ENCODE measurements at places on chromosomes 11 and 22. TPM values are rescaled to one million over a fixed set of nuclear protein-coding genes. Genes with fewer than 3 reads are reported as not detected.

DNA sequence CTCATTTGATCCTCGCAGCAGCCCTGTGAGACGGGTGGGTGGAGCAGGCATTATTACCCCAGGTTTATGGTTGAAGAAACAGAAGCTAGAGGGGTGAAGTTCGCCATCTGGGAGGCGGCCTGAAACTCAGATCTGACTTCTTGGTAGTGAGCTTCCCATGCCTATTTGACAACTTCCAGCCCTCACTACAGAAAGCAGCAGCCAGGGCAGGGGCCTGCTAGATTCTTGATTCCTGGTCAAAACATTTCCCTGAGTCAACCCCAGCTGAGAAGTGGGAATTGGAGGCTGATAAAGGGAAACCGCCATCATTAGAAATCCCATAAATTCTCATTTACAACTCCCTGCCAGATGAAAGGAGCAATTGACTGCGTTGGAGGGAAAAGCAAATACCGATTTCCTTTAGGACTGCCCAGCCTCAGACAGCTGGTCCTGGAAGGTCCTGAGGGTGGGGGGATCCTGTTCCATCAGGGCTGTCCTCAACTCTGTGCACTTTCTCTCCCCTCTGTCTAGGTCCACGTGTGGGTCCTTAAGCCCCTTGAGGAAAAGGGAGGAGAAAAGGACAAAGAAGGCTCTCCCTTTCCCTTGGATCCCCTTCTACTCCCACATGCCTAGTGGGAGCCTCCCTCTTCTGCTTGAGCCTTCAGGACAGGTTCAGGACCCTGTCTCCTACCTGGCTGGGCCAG lies 10.2 kb upstream of the NECTIN1 start:
- H3K27me3 ChIP-seq: no peaks in the 10 kb centered on the region
- H3K4me1 ChIP-seq: no peaks in the 10 kb centered on the region
- H3K36me3 ChIP-seq: no peaks in the 10 kb centered on the region
- H3K4me3 ChIP-seq: no peak overlapping the region

GRCh38 chr11:41714101-41714500 lies 254.6 kb upstream of the LRRC4C start:
- H3K27ac ChIP-seq: no peak overlapping the region
- no peaks in the 10 kb centered on the region for H3K36me3 ChIP-seq
- H3K4me1 ChIP-seq: no peaks in the 10 kb centered on the region
- no peak for DNase-seq

DNA sequence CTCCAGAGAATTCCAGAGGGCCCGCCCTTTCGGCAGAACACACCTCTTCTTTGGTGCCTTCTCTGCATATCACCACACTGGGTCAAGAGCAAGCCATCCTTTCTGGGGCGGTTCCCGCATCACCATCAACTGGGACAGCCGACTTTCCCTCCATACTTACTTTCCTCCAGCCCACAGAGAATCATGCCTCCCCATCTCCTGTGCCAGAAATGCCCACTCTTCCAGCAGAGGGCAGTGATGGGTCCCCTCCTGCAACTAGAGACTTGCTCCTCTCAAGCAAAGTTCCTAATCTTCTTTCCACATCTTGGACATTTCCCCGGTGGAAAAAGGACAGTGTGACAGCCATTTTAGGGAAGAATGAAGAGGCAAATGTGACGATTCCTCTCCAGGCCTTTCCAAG lies 157.7 kb downstream of the C11orf91 start:
- peak; percentile 22 for DNase-seq
- H3K36me3 ChIP-seq: no peaks in the 10 kb centered on the region
- no peak overlapping the region for H3K27ac ChIP-seq
- H3K4me1 ChIP-seq: no peaks in the 10 kb centered on the region
- H3K4me3 ChIP-seq: no peak overlapping the region

The TNNT3 gene
- 8.2 TPM for total RNA-seq

The APOBEC3B gene
- total RNA-seq: 0.33 TPM

- H3K4me3 ChIP-seq: no peak overlapping the region
- H3K27me3 ChIP-seq: no peaks in the 10 kb centered on the region
- DNase-seq: peak; percentile 61
- H3K27ac ChIP-seq: peak overlapping the region; percentile 94
- H3K4me1 ChIP-seq: peaks cover 21% of the 10 kb centered on the region
- no peaks in the 10 kb centered on the region for H3K36me3 ChIP-seq
Measured at GRCh38 chr11:65389294-65389980, 3.0 kb downstream of the FRMD8 start.

DNA sequence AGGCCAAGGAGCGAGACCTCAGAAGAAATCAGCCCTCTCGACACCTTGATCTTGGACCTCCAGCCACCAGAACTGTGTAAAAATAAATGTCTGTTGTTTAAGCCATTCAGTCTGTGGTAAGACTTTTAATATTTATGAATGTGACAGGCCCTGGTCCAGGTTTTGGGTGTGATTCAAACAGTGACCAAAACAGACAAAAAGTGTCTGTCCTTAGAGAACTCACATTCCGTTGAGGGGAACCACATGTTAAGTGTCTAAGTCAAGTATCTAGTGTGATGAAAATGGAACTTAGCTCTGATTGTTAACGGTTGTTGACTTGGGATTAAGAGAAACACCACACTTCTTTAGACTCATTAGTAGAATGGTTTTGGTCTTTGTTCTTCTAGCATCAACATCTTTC lies 22.2 kb downstream of the ATXN10 start:
- no peak for DNase-seq
- H3K36me3 ChIP-seq: no peaks in the 10 kb centered on the region
- no peak overlapping the region for H3K27ac ChIP-seq
- H3K4me1 ChIP-seq: no peaks in the 10 kb centered on the region
- no peak overlapping the region for H3K4me3 ChIP-seq
- H3K27me3 ChIP-seq: no peaks in the 10 kb centered on the region

- no peaks in the 10 kb centered on the region for H3K27me3 ChIP-seq
- H3K36me3 ChIP-seq: no peaks in the 10 kb centered on the region
- no peaks in the 10 kb centered on the region for H3K4me1 ChIP-seq
- no peak overlapping the region for H3K4me3 ChIP-seq
- no peak for DNase-seq
Measured at GRCh38 chr22:48828688-48829087, 999.0 kb downstream of the BRD1 start.

DNA sequence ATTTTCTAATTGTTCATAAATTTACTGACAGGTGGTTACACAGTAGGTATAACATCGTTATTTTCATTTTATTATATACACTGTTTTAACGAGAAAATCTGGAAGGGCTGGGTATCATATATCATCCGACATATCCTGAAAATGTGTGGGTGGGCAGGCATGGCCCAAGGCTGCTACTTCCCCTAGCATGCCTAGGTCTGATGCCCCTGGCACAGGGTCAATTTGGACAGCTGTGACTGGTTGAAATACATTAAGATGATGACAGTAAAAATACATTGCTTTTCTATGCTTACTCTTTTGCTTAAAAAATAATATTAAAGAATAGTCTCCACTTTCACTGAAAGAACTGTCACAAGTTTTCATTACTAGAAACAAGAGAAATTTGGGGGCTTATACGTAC lies 908.8 kb downstream of the OPCML start:
- no peak for DNase-seq
- no peaks in the 10 kb centered on the region for H3K36me3 ChIP-seq
- no peaks in the 10 kb centered on the region for H3K4me1 ChIP-seq
- no peaks in the 10 kb centered on the region for H3K27me3 ChIP-seq
- H3K4me3 ChIP-seq: no peak overlapping the region
- no peak overlapping the region for H3K27ac ChIP-seq

The OR2AG1 gene
- total RNA-seq: not detected

- H3K4me3 ChIP-seq: no peak overlapping the region
- no peak for DNase-seq
- no peaks in the 10 kb centered on the region for H3K4me1 ChIP-seq
- H3K36me3 ChIP-seq: no peaks in the 10 kb centered on the region
- H3K27me3 ChIP-seq: no peaks in the 10 kb centered on the region
Measured at GRCh38 chr11:132865623-132866022, 666.7 kb downstream of the OPCML start.

Data from breast epithelium (tissue), 4 donors.